Lower lobe of right lung (tissue), 2 donors: ENCODE measurements at places on chromosomes 6 and 20. TPM values are rescaled to one million over a fixed set of nuclear protein-coding genes. Genes with fewer than 3 reads are reported as not detected.
A peak's percentile ranks its signal among the peaks of the same experiment; 100 is the strongest.

- DNase-seq, result no peak
These were observed 19.7 kb downstream of the VAPB start for GRCh38 chr20:58408603-58409246.

DNA sequence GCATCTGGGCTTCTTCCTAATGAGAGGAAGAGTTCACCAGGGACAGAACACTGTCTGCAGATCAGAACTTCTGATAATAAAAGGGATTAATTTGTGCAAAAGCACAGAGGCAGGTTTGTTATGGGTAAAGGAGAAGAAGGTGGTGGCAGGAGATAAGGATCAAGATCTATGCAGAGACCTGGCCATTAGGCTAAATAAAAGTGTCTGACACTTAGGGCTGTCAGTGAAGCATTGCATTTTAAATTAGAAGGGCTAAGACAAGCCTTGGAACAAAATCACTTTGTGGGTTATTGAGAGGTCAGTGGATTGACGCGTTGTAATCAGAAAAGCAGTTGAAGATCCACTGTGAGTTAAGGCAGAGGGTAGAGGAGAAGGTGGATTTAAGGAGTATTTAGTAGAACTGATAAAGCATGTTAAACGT is 76.8 kb downstream of the MAP3K4 start:
- DNase-seq, result no peak

- no peak for DNase-seq
These were observed 47.2 kb upstream of the FAM50B start for GRCh38 chr6:3801960-3802359.

DNA sequence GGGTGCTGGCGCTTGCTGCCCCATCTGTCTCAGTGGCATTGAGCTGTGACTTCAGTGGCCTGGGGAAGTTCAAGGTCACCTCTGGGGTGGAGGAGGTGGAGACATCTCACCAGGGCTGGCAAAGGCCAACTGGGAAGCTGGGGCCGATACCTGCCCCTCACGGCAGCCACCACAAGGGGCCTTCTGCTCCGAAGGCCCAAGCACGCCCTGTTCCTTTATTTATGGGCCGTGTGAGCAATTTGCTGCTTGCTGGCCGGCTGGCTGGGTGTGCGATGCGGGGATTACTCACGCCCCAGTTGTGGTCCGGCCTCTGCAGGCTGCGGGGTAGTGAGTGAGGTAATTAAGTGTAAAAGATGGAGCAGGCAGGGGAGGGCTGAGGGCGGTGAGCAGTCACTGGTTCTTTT is 13.2 kb upstream of the SCRT2 start:
- DNase-seq, result no peak

DNA sequence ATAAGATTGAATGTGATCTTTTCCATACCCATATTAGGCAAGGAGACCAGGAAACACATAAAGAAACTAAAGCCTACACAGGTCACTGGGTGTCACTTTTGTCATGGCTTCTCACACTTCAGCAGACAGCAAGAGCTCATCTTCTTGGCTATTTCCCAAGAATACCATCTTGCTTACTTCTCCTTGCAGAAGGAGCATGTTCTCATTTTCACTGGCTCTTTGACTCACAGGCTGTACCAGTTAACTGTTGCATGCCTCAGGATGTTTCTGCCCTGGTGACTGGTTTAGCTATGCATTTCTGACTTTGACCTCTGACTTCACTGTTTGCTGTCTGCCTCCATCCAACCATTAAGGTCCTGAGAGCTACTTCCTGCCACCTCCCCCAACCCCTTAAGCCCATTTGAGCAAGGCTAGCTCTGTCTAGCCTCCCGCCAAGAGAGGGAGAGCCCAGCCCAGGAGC is 40.3 kb upstream of the OGFRL1 start:
- no peak for DNase-seq

DNA sequence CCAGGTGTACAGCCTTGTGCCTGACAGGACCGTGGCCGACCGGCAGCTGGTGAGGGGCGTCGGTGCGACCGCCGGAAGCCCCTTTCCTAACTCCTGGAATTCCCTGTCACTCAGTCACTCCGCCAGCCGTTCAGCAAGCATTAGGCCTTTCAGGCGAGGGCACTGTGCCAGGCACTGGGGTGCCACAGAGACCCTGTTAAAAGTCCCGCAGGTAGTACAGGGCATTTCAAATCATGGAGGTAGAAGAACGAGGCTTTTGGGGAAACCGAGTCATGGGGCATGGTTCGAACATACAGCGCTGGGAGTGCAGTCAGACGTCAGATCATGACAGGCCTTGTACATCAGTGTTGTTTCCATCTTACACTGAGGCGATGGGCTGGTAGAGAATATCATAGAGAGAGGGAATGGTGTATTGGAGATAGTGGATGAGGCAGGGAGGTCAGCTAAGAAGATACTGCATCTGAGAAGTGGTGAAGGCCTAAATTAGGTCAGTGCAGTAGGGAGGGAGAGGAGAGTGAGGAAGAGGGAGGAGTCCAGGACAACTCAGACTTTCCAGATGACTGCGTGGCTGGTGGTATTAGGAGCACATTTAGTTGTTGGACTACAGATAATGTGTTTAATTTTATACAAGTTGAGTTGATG is 892 bp upstream of the DXO start:
- DNase-seq, result no peak

GRCh38 chr20:36273414-36274180 is 32.5 kb upstream of the DLGAP4 start:
- no peak for DNase-seq

GRCh38 chr6:44203955-44204354 is 12.8 kb upstream of the MYMX start:
- no peak for DNase-seq

DNA sequence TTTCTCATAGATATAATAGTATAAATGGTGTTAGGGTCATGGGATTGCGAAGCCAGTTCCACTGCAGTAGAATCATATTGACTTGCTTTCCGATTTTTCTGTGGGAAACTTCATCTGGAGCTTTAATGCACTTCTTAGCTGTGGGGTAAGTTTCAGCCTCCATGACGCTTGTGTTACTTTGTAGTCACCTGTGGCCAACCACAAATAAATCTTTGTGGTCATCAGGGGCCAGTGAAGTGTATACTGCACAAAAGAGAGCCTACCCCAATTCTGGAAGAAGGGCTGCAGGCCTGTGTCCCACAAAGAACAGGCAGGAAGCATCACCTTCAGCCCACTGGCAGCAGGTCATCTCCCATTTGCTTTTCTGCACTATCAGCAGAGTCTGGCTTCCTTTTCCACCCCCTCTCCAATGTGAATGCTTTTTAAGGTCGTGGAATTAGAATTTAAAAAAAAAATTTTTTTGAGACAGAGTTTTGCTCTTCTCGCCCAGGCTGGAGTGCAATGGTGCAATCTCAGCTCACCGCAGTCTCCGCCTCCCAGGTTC is 32.0 kb downstream of the MTHFD1L start:
- no peak for DNase-seq

- no peak for DNase-seq
These were observed 708.8 kb downstream of the DHX35 start for GRCh38 chr20:39670988-39671387.

- DNase-seq, result no peak
These were observed 31.2 kb upstream of the RPS6KA2 start for GRCh38 chr6:166658115-166658791.

GRCh38 chr20:53104884-53105283 is 132.7 kb downstream of the TSHZ2 start:
- DNase-seq, result no peak

DNA sequence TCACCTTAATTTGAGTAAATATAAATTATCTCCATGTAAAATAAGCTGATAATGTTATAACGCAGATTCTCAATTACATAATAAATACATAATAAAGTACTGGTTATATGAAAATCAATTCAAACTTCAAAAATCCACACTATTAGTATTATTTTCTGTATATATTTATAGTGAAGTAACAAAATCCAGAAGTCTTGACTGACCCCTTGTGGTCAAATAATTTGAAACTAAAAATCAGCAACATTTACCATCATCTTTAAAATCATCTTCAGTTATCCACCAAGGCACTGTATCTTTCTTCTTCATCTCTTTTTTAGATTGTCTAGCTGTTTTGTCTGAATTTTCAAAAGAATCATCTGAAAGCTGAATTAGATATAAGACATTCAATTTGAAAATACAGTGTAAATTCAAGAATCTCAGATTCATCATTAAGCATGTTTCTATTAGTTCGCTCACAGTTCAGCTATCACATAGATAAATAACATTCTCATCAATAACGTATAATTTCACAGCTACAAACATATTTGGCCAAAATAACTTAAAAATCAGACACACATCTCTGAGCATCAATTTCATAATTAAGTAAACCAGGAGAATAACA is 6.5 kb downstream of the CEP162 start:
- DNase-seq, result no peak

DNA sequence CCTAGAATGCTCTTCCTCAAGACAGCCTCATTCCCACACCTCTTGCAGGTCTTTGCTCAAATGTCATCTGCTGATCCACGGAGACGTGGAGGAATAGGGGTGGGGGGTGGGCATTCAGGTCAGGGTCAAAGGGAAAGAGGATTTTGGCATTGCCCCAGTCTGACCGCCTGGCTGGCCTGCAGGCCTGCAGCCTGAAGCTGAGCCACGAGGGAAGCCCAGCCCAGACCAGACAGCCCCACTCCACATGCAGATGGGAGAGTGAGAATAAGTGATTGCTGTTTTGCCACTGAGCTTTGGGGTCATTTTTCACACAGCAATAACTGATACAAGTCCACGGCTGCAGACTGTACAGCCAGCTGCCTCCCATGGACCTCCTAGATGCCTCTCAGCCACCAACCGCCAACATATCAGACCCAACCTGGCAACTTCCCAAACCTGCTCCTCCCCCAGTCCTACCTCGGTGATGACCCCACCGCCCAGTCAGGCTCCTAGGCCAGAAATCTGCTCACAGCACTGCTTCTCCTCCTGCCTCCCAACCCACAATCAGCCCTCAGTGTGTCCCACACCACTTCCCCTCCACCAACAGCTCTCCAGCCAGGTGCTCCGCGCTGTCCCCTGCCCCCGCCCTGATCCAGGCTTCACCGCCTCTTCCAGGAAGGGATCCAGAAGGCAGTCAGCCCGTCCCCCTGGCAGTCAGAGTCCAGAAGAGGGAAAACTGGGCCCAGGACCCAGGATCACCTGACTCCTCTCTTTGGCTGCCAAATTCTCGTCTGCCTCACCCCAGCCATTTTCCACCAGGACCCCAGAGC is 14.0 kb downstream of the KIAA1755 start:
- DNase-seq, result no peak

DNA sequence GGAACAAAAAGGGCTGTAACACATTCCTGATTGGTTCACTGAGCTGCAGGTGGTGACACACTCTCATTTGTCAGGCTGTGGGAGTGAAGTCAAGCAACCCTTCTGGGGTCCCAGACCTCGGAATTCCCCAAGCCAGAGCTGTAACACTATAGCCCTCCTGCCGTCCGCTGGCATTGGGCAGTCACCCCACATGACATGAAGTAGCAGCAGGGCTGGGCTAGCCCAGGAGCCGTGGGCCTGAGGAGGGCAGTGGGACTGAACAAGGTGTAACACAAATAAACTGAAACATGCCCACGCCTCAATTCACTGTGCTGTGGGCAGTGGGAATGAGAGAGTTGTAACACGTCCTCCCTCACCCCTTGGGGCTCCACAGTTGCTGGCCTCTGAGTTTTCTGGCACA is 689.1 kb upstream of the EYS start:
- no peak for DNase-seq

GRCh38 chr20:10784554-10785183 is 110.9 kb upstream of the JAG1 start:
- no peak for DNase-seq

DNA sequence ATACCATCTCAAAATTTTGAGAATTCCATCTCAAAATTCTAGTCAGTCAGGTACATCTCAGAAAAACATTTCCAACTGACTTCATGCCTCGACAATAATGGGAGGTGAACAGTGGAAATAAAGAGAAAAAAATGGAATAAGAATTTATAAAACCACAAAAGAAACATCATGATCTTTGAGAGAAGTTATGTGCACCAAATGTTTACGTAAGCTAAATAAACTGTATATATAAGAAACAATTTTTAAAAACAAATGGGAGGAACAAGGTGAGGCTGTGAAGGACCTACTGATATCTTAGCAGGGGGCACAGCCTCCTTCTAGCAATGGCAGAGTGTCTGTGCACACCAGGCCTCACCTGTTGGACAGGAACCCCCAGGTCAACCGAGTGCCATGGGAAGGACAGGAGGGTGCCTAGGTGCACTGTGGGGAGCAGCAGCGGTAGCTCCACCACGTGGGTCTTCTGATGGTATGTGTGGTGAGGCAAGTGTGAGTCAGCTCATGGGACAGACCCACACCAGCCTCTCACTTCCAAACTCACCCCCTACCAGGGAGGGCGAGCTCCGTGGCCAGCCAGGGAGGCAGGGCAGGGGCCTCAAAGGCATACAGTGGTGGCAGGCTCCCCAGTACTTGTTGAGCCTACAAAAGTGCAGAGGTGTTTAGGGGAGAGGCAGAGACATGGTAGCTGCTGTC is 23.2 kb downstream of the DIDO1 start:
- peak; percentile 2 for DNase-seq

DNA sequence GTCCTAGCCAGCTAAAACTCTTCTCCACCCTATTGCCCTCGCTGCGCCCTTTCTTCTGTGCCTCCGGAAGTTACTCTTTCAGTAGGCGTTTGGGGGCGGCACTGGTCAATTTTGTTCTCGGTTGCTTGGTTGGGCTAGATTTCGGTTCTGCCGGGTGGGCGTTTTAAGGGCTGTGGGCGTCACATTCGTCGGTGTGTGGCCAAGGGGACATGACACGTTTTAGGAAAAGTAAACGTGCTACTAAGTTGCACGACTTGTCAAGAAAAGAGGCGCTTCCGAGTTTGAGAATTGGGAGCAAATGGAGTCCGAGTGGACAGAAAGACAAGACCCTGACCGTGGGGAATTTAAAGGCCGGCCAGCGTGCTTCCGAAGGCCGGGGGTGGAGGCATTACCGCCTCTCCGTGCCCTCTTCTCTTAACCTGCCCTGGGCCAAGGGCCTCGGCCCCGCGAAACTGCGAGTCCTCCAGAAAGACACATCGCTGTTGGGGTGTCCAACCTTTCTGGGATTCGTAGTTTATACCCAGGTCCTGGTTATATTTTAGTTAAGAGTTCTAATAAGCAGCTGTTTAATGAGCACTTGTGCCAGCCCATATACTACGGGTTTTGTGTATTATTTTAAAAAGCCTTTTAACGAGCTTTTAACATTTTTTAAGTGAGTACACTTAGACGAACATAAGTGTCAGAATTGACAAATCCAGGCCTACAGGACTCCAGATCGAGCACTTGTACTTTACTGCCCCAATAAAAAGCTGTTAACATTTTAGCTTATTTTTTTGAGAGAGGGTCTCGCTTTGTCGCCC is 664 bp upstream of the BAG6 start:
- DNase-seq, result peak; percentile 88

DNA sequence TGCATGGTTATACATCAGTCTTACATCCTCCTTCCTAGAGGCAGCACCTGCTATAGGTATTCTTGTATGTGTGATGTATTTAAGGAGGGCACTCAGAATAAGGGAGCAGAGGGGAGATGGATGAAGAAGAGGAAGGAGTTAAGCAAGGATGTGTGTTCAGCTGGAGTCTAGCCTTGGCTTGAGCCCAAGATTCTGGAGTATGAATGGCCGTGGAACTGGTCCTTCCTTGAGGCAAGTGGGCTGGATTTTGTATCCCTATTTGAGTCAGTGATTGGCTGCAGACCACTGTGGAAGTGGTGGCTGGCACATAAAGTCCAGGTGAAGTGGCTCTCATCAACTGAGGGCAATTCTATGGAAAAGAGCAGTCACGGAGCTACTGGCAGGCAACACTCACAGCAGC is 112.0 kb upstream of the RNF24 start:
- DNase-seq, result no peak

Gene SUMO4
- 2.0 TPM for total RNA-seq

Gene CTAGE9
- total RNA-seq, result not detected

Gene ARMC12
- total RNA-seq, result not detected
